ENCODE measurements at places on chromosomes 7 and 10.

DNA sequence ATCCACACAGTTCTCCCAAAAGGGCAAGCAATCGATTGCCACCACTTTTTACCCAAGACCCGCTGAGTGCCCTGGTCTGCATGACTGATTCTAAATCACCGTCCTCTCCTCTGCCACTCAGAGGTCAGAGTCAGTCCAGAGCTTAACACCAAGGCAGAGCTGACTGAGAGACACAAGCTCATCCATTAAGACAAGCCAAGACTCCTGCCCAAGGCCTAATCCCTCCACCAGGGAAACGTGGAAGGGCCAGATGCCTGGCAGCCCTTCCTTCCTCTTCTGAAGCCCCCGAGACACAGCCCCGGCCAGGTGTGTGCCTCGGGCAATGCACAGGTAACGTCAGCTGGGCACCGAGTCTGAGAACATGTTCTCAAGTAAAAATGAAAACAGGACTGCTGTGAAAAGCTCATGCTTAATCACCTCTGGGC lies 51.7 kb downstream of the DIP2C start:
- DNase-seq, result no peak

- no peak for DNase-seq
Measured at GRCh38 chr7:44972562-44972961, 6.3 kb downstream of the MYO1G start.

DNA sequence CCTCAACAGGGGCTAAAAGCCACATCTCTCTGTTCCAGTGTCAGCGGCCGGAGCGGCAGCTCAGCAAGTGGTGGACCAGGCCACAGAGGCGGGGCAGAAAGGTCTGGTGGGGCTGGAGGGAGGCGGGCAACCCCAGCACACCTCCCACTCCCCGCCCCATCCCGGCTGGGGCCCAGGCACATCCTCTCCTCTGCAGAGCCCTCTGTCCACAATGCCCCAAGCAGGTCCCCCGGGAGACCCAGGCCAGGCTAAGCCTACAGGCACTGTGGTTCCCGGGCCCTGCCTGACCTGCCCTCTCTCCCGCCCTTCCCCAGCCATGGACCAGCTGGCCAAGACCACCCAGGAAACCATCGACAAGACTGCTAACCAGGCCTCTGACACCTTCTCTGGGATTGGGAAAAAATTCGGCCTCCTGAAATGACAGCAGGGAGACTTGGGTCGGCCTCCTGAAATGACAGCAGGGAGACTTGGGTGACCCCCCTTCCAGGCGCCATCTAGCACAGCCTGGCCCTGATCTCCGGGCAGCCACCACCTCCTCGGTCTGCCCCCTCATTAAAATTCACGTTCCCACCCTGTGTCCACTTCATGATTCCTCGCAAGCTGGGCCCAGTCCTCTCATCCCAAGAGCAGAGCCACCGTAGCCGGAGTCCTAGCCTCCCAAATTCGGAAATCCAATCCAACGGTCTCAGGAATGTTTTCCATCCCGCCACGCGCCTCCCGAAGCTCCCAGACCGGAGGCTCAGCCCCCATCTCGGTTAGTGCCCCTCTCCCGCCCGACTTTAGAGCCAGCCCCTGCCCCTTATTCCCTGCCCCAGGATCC lies 2.1 kb downstream of the ADIRF start:
- no peak for DNase-seq

- no peak for DNase-seq
Measured at GRCh38 chr7:24668927-24669635, 88.2 kb downstream of the GSDME start.

GRCh38 chr10:50528206-50528605 lies 95.5 kb downstream of the SGMS1 start:
- DNase-seq, result no peak

DNA sequence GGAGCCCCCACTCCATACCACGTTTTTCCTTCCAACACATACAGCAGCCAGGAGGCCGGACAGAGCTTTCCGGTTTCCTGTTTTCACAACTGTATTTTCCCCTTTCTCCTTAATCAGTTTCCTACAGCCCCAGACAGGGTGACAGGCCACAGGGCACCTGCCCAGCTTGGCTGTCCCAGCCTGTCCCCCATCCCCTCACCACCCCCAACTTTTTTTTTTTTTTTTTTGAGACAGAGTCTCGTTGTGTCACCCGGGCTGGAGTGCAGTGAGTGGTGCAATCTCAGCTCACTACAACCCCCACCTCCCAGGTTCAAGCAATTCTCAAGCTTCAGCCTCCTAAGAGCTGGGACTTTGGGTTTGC lies 10.3 kb upstream of the HSPB1 start:
- no peak for DNase-seq

DNA sequence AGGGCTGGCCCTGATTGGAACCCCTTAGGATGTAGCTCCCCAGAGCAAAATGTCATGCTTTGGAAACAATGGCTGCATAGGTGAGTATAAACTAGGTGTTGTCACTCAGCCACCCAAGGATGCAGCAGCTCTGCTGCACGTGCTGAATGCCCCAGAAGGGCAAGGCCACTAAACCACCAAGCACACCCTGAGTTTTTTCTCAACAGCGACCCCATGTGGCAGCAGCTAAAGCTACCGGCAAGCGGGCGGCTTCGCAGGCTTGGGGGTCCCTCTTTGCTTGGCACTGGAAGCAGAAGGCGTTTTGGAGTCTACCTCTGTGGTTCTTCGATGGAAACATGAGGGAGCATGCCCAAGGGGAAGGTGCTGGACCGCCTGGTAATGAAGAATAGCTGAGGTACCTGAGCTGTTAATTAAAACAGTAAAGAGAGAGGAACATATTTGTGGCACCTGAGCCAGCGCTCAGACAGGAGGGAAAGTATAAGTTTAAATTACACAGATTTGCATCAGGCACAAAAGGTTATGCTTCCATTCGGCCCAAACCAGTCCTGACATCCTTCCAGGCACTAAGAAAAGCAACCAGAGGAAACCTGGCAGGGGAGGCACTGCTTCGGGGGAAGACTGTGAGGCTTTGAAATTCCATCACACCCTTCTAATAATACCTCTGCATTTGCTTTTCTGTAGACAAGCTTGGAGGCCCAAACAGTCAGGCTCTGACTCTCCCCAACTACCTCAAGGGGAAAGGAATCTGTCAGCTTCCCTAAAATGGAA lies 152.1 kb downstream of the GFRA1 start:
- no peak for DNase-seq

DNA sequence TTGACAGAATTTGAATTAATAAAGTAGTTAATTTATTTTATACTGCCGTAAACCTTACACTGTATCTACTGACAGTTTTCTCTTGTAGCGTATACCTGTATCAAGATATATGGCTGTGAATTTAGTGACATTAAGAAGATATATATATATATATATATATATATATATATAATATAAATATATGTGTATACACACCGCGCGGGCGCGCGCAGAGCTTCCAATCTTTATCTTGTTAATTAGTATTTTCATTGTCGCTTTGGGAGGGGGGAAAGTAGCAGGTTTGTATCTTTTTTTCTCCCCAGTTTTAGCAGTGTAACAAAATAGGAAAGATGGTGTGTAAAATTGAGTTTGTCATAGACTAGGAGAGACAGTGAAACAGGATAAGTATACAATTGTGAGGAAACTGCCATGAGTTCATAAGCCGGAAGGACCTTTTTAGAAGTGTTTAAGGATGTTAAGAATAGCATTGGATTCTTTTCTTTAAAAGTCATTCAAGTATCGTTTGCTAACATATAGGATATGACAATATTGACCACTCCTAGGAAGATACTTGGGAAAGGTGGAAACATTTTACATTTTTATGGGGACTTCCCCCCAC lies 2.0 kb downstream of the PLEKHA1 start:
- DNase-seq, result no peak

- no peak for DNase-seq
Measured at GRCh38 chr10:62810156-62810902, 5.8 kb downstream of the ADO start.

DNA sequence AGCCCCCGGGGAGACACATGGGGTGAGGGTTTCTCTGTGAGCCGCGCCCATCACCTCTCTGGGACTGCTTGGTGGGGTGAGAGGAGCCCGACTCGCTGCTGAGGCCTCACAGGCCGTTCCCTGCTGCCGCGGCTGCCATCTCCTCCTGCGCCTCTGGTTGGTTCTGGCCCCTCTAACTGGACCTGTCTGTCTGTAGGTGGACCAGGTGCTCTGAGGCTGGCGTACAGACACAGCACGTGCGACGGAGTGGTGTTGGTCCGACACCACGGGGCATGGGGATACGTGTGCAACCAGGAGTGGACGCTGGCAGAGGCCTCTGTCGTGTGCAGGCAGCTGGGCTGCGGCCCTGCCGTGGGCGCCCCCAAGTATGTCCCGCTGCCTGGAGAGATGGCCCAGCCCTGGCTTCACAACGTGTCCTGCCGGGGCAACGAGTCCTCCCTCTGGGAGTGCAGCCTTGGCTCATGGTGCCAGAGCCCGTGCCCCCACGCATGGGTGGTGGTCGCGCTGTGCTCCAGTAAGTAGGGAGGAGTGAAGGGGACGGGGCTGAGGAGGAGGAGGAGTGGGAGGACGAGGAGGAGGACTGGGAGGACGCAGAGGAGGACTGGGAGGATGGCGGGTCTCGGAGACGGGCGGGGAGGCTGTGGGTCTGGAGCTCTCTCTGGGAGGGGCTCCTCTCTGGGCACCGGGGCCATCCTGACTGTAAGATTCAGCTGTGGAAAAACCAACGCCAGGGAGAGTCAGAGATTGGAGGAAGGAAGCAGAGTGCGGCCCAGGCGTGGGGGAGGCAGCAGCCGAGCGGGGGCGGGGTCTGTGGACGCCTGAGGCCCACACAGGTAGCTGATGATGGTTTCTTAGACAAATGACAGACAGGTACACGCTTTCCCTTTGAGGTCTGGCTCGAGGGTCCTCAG lies 2.6 kb downstream of the SCART1 start:
- no peak for DNase-seq

- DNase-seq, result no peak
Measured at GRCh38 chr7:43823941-43824340, 45.4 kb downstream of the MRPS24 start.

DNA sequence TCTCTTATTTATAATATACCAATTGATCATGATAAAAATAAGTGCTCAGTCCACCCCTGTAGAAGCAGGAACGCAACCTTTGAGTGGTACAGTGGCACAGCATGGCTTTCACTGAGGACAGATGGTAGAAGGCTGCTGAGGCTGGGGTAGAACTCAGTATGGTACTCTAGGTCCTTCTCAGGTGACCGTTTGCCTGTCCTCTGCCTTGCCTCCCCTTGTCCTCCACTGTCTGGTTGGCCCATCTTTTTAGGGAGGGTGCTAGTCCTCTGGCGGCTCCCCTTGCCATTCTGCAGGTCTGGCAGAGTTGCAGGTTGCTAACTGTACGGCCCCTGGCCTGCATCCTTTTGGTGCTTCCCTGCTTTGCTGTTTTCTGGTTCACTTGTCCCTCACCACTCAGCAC lies 27.3 kb downstream of the SLC18A2 start:
- no peak for DNase-seq

DNA sequence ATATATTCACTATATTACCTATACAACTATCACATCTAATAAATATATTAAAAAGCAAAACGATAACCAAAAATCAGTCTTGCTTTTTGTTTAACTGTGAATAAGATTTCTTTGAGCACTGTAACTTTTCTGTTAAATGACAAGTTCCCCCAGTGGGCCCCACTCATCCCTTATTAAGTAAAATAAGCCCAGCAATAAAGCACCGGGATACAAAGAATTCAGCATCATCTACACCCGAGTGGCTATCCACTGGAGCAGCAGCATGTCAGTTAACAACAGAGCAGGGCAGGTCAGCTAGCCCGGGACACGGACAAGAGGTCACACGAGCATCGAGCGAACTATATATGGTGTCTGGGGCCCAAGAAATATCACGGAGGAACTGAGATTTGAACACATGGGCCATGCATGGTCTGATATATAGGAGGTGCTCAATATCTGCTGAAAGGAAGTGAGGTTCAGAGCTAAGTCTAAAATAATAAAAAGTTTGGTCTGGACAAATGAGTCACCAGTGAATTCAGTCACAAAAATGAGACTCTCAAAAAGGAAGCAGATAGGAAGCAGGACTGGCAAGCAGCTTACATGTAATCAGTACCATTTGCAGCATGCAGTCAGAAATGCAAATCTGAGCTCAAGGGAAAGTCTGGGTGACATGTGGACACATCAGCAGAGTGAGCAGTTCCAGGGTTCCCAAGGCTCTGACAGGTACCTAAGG lies 4.1 kb downstream of the ERCC6 start:
- DNase-seq, result no peak

GRCh38 chr7:47438411-47439029 lies 143.4 kb downstream of the TNS3 start:
- no peak for DNase-seq

DNA sequence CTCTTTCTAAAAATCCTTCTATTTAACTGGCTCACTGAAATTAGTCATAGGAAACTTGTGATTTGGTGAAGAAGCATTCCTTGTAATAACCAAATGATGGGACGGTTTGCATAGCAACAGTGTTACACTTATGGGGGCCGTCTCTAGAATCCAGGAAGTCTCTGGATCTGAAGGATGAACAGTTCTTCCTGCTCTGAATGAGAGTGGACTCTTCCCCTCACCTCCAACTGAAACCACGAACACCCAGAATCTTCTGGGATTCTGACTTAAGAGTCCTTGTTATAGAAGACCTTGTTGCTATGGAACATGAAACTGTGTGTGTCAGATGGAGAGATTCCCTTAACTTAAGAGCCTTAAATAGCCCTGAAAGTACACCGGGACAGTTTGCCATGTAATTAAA lies 23.2 kb downstream of the NOLC1 start:
- no peak for DNase-seq

- no peak for DNase-seq
Measured at GRCh38 chr7:21281193-21281592, 146.7 kb upstream of the SP4 start.

GRCh38 chr10:13503745-13504463 lies 24.9 kb downstream of the BEND7 start:
- DNase-seq, result no peak

DNA sequence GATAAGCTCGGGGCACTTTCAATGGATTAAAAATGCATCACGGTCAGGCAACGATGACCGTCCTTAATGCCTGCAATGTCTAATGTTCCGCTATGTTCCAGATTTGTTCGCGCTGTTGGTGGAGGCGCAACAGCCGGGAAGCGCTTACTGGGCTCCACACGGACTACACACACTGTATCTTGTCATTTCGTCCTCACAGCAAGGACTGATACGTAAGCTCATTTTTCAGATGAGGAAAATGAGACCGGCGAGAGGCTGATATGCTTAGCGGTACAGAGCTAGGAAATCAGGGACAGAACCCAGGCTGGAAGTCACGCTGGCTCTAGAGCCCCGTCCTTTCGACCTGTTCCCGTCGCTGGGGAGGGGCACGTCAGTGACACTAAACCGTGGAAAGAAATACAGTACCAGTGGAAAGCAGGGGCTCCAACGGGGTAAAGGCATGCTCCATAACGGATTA lies 670 bp downstream of the TPK1 start:
- DNase-seq, result peak; percentile 59

DNA sequence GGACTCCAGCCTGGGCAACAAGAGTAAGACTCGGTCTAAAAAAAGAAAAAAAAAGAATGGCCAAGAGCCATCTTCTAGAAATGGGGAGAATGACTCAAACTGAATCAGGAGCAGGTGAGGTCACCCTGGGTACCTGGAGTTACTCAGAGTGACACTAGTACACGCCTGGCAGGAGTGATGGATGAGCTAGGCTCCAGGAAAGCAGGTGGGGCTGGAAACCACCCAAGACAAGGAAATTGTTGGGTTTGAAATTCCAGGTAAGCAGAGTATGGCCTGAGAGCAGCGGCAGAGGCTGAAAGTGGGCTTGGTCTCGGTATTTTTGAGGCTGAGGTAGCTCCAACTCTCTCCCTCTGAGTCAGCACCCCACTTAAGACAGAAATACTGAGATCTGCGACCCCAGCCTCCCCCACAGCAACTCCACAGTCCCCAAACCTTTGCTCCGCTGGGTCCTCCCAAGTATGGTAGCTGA lies 18.5 kb downstream of the DDIT4 start:
- no peak for DNase-seq
